DMS 273 treated with DMSO at 0.1 percent for 48 hours (cell line): ENCODE measurements at places on chromosomes 1 and 21.

- no peak for DNase-seq
Measured at GRCh38 chr1:99650773-99651437, 5.0 kb downstream of the PALMD start.

- DNase-seq = no peak
Measured at GRCh38 chr1:50189369-50189768, 80.6 kb downstream of the ELAVL4 start.

GRCh38 chr1:21645550-21645949 is 23.6 kb downstream of the RAP1GAP start:
- DNase-seq = no peak

- DNase-seq = no peak
Measured at GRCh38 chr1:40432644-40433390, 17.5 kb upstream of the ZFP69B start.

DNA sequence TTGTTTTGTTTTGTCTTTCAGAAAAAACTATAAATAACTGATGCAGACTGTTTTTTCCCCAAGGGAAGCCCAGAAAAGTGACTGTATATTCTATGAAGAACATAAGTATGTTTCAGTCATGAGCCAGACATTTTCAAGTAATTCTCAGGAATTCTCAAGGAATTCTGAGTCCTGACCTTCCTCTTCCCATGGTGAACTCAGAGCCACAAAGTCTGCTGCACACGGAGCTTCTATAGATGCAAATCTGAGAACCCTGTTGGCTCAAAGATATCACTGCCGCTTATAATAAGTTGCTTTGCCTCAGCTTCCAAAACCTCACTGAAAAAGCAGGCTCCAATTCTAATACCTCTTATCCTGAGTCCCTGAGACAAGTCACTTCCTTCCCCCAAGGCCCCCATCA is 418.5 kb upstream of the RUNX1 start:
- no peak for DNase-seq

GRCh38 chr1:221164029-221164428 is 284.8 kb downstream of the HLX start:
- DNase-seq = no peak

GRCh38 chr21:14737284-14737691 is 191.2 kb upstream of the SAMSN1 start:
- DNase-seq = no peak

GRCh38 chr21:38272215-38272614 is 15.4 kb downstream of the KCNJ15 start:
- no peak for DNase-seq

GRCh38 chr1:210754878-210755665 is 378.9 kb downstream of the KCNH1 start:
- DNase-seq = peak; percentile 73

- DNase-seq = no peak
Measured at GRCh38 chr1:154418062-154418921, 13.1 kb downstream of the IL6R start.

- peak; percentile 89 for DNase-seq
Measured at GRCh38 chr1:201970334-201971159, 11.9 kb upstream of the RNPEP start.

- no peak for DNase-seq
Measured at GRCh38 chr1:100530880-100531487, 7.0 kb upstream of the GPR88 start.

GRCh38 chr1:26337625-26338024 is 16.3 kb downstream of the CRYBG2 start:
- no peak for DNase-seq

DNA sequence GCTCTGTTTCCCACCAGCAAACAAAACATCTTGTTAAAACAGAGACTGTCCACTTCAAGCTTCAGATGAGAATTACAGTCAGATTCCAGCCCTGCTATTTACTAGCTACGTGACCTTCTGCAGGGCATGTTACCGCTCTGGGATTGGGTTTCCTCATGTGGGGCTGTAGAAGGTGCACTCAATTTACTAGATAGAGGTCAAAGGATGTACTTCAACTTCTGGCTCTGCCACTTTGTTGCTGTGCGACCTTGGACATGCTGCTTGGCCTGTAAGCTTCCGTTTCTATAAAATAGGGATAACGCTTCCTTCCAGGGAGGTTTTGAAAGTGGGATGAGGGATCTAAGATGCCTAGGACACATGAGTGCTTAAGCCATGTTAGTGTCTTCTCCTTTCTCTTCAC is 46.0 kb upstream of the LRIG2 start:
- no peak for DNase-seq

GRCh38 chr1:7752512-7753417 is 18.3 kb upstream of the VAMP3 start:
- DNase-seq = peak; percentile 24

DNA sequence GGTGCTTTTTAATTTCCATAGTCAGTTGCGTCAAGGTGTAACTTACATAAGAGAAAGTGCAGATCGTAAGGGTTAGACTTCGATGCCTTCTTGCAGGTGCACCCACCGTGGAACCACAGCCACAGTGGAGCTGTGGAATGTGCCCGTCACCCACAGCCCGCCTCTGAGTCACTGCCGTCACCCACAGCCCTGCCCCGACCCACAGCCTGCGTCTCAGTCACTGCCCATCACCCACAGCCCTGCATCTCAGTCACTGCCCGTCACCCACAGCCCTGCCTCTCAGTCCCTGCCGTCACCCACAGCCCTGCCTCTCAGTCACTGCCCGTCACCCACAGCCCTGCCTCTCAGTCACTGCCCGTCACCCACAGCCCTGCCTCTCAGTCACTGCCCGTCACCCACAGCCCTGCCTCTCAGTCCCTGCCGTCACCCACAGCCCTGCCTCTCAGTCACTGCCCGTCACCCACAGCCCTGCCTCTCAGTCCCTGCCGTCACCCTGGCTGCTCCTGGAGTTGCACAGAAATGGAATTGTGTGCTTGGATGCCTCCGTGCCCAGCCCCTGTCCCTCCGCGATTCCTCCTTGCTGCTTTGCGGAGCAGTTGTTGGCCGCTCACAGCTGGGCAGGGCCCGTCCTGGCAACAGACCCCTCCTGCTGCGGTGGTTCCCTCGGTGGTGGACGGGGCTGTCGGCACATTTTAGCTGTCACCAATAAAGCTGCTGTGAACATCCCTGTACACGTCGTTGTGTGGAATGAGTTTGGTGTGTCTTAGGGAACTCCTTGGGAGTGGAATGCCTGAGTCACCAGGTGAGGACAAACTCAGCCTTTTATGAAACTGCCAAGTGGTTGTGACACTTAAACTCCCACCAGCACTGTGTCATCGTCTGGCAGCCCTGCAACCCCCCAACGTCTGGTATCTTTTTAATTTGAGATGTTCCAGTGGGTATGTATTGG is 44.9 kb upstream of the COL6A2 start:
- DNase-seq = no peak

- no peak for DNase-seq
Measured at GRCh38 chr1:25427696-25428095, 3.0 kb upstream of the MACO1 start.
